ENCODE measurements at places on chromosomes 1 and 21.
A peak's percentile ranks its signal among the peaks of the same experiment; 100 is the strongest.

DNA sequence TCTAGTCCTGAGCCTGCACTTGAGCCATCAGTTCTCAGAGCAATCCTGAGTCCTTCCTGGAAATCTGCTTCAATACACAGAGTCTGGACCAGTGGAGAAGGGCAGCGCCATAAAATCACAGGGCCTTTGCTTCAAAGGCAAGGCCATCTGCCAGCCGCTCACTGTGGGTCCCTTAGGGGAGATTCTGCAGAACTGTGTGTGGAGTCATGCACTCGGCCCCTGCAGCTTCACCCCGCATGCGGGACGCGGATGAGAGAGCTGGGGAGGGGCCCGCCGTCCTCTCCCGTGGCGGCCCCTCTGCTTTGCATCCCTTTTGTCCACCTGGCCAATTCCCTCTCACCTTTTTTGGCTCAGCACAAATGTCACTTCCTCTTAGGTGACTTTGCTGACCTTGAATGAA, 311.2 kb upstream of the VAMP3 start:
- no peak for DNase-seq

DNA sequence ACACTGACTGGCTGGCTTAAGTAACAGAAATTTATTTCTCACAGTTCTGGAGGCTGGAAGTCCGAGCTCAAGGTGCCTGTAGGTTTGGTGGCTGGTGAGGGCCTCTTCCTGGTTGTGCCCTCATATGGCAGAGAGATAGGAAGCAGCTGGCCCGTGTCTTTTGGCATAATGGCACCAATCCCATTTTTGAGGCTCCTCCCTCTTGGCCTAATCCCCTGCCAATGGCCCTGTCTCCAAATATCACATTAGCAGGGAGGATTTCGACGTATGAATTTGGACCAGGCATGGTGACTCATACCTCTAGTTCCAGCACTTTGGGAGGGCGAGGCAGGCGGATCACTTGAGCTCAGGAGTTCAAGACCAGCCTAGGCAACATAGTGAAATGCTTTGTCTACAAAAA, 37.4 kb downstream of the AGPAT3 start:
- no peak for DNase-seq

DNA sequence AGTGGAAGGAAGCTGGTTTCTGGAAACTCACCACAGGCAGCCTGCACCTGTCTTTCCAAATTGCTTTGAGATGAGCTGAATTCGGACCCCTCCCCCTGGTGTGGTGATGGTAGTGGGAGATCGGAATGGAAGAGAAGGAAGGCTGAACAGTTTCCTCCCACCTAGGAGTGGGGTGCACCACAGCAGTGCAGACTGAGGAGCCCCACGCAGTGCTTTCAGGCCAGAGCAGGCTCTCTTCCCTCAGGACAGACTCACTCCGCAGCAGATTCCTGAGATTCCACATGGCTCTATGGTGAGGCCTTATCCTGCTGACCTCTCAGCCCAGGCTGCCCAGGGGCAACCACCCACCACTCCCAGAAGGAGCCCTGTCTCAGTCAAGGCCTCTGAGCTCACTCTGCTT, 80.9 kb downstream of the ATP1A1 start:
- DNase-seq: no peak

- DNase-seq: no peak
Observed at GRCh38 chr1:116379674-116380498, 6.8 kb downstream of the ATP1A1 start.

- no peak for DNase-seq
Observed at GRCh38 chr1:197954718-197955418, 37.7 kb downstream of the LHX9 start.

DNA sequence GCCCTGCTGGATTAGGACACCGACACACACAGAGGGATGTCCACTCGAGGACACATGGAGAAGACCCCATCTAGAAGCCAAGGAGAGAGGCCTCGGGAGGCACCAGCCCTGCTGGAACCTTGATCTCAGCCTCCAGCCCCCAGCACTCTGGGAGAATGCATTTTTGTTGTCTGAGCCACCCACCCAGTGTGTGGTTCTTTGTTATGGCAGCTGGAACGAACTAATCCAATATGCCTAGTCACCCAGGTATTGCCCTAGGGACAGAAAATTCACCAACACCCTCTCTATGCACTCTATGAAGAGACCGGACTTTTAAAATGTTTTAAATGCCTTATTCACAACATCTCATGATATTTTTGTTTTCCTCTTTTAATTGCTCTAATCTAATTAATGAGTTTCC, 117.4 kb downstream of the CRYAA start:
- no peak for DNase-seq

DNA sequence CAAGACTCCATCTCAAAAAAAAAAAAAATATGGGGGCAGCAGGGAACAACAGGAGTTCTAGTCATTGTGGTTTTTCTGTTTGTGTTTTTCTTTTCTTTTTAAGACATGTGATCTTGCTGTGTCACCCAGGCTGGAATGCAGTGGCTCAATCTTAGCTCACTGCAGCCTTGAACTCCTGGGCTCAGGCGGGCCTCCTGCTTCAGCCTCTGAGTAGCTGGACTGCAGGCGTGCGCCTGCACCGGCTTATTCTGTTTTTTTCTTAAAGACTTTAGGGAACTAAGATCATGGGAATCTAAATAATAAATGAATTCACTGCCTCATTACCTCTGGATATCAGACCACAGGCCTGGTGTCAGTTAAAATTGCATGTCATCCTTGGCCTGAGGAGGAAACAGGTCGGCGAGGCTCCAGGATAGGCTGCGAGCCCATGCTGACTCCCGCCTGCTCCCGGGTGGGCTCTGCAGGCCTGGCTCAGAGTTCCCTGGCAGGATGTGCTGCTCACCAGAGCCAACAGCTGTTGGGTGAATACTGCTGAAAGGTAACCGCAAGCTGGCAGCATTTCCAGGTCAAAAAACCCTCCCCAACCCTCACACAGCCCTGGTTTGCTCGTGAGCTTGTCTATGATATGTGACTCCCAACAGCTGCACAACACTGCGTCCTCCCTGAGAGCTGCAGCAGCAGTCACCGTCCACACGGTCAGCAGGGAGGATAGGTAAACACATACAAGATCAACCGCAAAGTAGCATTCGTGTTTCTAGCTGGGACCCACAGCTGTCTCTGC, 58.1 kb downstream of the SCCPDH start:
- no peak for DNase-seq

DNA sequence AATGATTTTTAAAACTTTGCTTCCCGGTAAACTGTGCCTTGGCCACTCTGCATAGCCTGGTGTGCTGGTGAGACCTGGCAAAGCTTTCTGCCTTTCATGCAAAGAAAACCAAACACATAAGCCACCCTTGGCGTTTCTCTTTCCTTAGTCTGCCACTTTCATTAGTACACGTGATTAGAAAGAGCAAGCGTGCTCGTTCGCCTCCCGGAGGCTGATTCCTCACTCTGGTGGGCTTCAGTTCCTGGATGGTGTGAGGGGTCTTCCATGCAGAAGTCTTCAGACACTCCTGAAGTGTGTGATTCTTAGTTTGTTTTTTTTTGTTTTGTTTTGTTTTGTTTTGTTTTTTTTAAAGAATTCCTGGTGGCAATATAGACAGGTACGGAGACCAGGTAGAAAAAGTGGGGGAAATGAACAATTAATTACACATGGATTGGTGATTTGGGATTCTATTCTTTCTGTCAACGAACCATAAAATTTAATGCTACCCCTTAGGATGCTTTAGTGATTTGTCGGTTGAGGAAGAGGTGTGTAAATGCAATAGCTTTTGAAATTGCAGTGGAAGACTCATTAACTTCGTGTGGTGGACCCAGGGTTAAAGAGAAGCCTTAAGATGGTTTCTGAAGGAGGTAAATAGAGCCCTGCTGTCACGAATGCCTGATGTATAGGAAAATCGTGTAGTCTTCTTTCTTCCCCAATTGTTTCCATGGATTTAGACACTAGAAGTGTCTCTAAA, 2.1 kb downstream of the GALNT2 start:
- peak; percentile 36 for DNase-seq

- DNase-seq: peak; percentile 7
Observed at GRCh38 chr1:162726555-162726954, 63.9 kb upstream of the HSD17B7 start.

GRCh38 chr1:234525099-234525799, 46.3 kb upstream of the TARBP1 start:
- DNase-seq: no peak

GRCh38 chr1:83058327-83058726, 940.6 kb downstream of the TTLL7 start:
- DNase-seq: no peak

- no peak for DNase-seq
Observed at GRCh38 chr1:208013210-208013609, 102.3 kb upstream of the CD34 start.

GRCh38 chr1:205972491-205973168, 29.4 kb upstream of the SLC26A9 start:
- no peak for DNase-seq

DNA sequence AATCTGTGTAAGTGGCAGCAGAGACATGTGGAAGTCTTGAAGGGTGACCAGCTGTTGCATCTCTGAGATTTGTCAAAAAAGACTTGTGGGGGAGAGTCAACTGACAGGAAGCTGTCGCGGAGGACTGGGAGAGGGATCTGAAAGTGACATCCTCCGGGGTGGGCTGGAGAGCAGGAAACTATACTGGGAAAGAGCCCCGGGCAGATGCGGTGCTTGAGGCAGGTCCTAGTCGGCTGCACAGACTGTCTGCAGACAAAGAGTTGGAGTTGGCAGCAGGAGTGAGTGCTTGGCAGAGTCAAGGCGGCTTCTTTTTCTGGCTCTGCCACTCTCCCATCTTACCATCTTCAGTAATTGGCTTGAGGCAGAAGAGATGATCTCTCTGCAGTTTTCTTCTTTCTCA, 294.0 kb upstream of the C1orf87 start:
- DNase-seq: no peak

DNA sequence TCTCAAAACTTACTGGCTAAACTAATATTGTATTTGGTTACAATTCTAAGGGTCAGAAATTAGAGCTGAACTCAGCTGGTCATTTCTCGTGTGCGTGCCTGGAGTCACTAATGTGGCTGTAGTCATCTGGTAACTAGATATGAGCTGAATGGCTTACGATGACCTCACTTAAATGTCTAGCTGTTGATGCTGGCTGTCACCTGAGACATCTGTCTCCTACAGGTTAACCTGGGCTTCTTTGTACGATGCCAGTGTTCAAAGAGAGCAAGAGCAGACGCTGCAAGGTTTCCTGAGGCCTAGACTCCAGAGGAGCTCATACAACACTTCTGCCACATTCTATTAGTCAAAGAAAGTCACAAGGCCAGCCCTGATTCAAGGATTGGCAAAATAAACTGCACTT, 17.1 kb upstream of the ALG6 start:
- DNase-seq: peak; percentile 39

- no peak for DNase-seq
Observed at GRCh38 chr1:1543706-1544099, 3.3 kb upstream of the TMEM240 start.

GRCh38 chr1:204511366-204511765, 4.8 kb upstream of the MDM4 start:
- no peak for DNase-seq

DNA sequence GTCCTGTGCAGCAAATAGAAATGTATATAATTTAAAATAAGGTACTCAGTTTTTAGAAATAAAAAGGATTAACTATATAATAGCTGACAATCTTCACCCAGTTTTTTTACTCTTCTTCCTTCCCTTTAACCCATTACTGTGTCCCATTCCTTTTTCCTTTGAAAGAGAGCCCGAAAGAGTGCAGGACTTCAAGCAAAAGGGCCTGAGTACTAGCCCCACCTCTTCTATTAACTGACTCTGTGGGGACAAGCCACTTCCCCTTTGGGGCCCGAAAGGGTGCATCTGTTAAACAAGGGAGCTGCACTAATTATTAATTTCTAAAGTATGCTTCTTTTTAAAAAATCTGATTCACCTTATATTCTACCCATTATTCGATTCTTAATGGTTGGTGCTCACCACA, 3.3 kb downstream of the USP24 start:
- no peak for DNase-seq

DNA sequence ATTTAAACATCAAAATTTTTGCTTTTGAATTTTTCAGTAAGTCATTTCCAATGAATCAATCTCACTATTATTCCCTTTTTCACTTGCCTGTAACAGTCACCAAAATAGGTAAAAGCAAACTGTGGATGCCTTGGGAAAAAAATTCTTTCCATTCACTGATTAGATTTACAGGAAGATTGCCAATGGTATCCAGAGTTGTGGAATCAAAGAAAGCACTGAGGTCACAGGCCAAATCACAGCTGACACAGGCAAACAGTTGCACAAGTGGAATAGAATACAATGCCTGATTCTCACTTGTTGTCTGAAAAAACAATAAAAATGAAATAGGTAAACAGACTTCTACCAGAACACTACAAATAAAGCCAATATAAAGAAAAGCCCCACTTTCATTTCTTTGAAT, 48.4 kb downstream of the LTN1 start:
- DNase-seq: no peak

- no peak for DNase-seq
Observed at GRCh38 chr1:186782791-186783190, 46.0 kb upstream of the PLA2G4A start.

DNA sequence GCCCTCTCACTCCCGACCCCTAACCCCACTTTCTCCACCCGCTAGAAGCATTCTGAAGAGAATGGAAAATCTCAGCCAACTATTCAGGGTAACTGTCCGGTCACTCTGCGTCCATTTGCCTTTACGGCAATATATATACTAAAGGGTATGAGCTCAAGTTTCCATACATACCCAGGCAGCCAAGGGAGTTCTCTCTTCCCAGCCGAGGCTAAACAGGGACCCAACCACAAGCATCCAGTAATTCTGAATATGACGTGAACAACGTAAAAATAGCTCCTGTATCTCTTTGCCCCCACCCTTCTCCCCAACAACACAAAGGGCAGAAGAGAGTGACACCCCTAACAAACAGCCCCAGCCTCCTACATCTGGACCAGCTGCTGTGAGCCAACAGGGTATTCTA, 67.7 kb downstream of the SSBP3 start:
- no peak for DNase-seq

GRCh38 chr1:115142616-115143015, 53.3 kb upstream of the TSPAN2 start:
- peak; percentile 44 for DNase-seq

GRCh38 chr1:81409262-81409661, 391.5 kb upstream of the ADGRL2 start:
- no peak for DNase-seq

DNA sequence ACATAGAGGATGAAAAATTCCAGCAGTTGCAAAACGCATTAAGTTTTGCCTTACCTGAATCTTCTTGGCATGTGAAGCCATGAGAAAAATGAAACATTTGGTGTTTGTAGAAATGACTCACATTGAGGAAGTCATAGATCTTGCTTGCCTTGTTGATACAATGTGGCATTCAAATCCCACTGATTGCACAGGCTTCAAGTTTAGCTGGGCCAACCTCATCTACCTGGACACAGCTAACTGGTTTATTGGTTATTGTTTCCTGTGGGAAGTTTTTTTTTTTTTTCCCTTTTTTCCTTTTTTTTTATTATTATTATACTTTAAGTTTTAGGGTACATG, 168.9 kb upstream of the C21orf91 start:
- DNase-seq: no peak

DNA sequence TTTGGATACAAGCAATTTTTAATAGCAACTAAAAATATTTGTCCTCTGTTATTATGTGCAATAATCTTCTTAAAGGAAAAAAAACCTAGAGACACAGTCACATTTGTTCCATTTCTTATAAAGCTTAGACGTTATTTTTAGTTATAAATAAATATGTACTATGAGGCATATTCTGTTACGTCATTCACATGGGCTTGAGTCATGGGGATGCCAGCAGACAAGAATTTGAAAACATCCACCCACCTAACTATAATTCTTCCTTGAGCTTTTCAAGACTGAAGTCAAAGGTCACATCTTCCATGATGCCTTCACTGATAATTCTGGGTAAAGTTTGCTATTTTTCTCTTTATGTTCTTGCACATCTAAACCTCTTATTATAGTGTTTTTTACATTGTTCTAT, 268.8 kb downstream of the KCTD3 start:
- no peak for DNase-seq

- DNase-seq: no peak
Observed at GRCh38 chr1:198167436-198167934, 10.7 kb downstream of the NEK7 start.
